Urothelium cell line (cell line): ENCODE measurements at places on chromosomes 1 and 21.
A peak's percentile ranks its signal among the peaks of the same experiment; 100 is the strongest.

- no peak for DNase-seq
Observed at GRCh38 chr21:42674351-42674940, 21.0 kb downstream of the PDE9A start.

DNA sequence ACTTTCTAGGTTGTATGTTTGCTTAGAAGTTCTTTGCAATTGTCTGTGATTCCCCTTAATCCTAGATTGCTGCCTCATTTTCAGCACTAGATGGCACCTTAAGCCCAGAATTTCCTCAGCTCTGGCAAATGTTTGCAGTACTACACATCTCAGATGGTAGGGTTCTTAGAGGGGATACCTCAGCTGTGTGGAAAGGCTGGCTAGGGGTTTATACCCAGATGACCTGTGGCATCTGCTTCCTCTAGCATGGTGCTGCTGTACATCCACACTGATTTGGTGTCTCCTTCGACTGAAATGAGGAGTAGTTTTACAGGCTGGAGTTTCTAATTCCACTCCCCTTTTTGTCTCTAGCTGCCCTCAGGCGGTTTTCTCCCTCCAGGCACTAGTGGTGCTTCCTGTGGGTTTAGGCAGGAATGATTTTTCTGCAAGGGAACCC, 23.5 kb downstream of the ASB17 start:
- DNase-seq = peak; percentile 30

DNA sequence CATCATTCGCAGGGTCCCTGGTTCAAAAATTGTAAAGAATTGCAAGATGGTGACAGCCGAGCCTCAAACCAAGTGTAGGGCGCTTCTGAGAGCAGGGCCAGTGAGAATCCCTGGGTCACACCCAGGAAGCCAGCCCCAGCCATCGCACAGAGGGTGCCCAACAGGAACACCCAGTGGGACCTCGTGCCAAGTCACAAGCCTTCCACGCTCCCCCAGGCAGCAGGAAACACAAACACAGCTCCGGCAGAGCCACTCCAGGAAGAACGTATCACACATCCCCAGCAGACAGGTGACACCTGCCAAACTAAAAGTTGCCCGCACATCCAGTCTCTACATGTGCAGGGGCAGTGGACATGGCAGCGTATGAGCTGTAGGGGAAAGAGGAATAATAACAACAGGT, 20.2 kb downstream of the DHRS3 start:
- no peak for DNase-seq

DNA sequence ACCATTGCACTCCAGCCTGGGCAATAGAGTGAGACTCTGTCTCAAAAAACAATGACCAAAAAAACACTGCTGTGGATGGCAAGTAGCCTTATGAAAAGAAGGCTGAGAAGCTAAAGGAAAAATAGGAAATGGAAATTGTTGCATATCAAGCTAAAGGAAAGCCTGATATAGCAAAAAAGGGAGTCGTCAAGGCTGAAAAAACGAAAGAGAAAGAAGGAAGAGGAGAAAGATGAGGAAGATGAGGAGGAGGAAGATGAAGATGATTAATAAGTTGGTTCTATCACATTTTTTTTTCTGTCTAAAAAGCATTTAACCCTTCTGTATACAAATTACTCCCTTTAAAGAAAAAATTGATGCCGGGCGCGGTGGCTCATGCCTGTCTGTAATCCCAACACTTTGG, 10.2 kb upstream of the PRDX1 start:
- no peak for DNase-seq

DNA sequence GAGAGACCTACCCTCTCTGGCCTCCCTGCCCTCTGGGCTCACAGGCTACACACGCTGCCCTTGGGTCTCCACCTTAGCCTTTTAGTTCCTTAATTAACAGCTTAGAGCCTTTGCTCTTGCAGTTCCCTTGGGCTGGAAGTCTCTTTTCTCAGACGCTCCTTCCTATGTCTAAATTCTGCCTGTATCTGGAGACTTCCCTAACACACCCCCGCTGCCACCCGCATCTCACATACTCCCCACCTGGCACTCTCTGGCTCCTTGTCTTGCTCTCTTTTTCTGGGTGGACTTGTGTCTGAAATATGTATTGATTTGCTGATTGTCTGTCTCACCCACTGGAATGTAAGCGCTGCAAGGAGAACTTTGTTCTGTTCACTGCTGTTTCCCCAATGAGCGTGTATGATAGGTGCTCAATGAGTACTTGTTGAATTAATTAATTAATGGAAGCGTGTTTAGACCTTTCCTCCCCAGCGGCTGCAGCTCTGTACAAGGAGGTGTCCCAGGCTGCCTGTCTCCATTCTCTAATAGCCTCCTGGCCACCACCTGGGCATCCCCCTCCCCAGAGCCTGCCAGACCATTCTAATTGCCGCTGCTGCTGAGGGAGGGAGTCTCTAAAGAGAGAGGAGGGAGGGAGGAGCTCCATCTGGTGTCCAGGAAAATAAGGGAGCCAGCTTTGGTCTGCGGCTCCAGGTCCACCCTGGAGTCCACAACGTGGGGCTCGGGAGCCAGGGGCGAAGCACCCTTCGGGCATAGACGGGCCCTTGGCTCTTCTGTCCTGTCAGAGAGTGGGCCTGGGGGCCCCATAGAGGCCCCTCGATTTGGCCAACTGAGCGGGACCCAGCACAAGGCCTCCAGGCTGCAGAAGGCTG, 95.4 kb downstream of the RNF220 start:
- no peak for DNase-seq

- DNase-seq = no peak
Observed at GRCh38 chr1:209613400-209614150, 30.1 kb downstream of the CAMK1G start.
